ENCODE measurements at places on chromosomes 4 and X. TPM values are rescaled to one million over a fixed set of nuclear protein-coding genes. Genes with fewer than 3 reads are reported as not detected.

The CXCL5 gene
- total RNA-seq: 0.41 TPM

The NIPAL1 gene
- total RNA-seq: 2.3 TPM

The TNMD gene
- not detected for total RNA-seq

The EMCN gene
- total RNA-seq: 1.5 TPM

The HTN3 gene
- total RNA-seq: not detected

The SOD3 gene
- 34.9 TPM for total RNA-seq

The KLHL13 gene
- 1.7 TPM for total RNA-seq

The TMEM35A gene
- total RNA-seq: 0.08 TPM

The HMX1 gene
- not detected for total RNA-seq

The MAGEA11 gene
- total RNA-seq: not detected

The SLAIN2 gene
- total RNA-seq: 29.5 TPM

The SERPINA7 gene
- total RNA-seq: 0.20 TPM

The ADGRL3 gene
- total RNA-seq: 0.28 TPM

The UPF3B gene
- 2.7 TPM for total RNA-seq

The GPM6B gene
- total RNA-seq: 1.2 TPM

The FAM9B gene
- total RNA-seq: not detected

The TMSB15C gene
- total RNA-seq: 0.78 TPM

The BEX5 gene
- 12.9 TPM for total RNA-seq

The ADH7 gene
- total RNA-seq: not detected

The GPR119 gene
- total RNA-seq: 1.5 TPM

The TRIM60 gene
- total RNA-seq: not detected

The HMGN5 gene
- 2.2 TPM for total RNA-seq

The GPAT3 gene
- 0.69 TPM for total RNA-seq

The PDZD4 gene
- total RNA-seq: 0.93 TPM

The RBMXL3 gene
- total RNA-seq: not detected

The HSFX2 gene
- total RNA-seq: not detected

The PF4V1 gene
- total RNA-seq: not detected

The GAGE12J gene
- not detected for total RNA-seq

The ARHGAP6 gene
- 3.3 TPM for total RNA-seq

The MAML3 gene
- 6.2 TPM for total RNA-seq

The CYBB gene
- total RNA-seq: 1.5 TPM

The F11 gene
- 43.9 TPM for total RNA-seq

The MAMLD1 gene
- total RNA-seq: 4.5 TPM

The IL2 gene
- 2.6 TPM for total RNA-seq

The EFHC2 gene
- total RNA-seq: 0.72 TPM

The ZBTB33 gene
- total RNA-seq: 8.9 TPM

The RHOH gene
- total RNA-seq: 0.08 TPM

The IL2RG gene
- 4.4 TPM for total RNA-seq

The AMBN gene
- total RNA-seq: not detected

The MEPE gene
- not detected for total RNA-seq

The BCLAF3 gene
- 6.9 TPM for total RNA-seq

The TRIML1 gene
- not detected for total RNA-seq
